ENCODE measurements at places on chromosomes 7 and 10.

DNA sequence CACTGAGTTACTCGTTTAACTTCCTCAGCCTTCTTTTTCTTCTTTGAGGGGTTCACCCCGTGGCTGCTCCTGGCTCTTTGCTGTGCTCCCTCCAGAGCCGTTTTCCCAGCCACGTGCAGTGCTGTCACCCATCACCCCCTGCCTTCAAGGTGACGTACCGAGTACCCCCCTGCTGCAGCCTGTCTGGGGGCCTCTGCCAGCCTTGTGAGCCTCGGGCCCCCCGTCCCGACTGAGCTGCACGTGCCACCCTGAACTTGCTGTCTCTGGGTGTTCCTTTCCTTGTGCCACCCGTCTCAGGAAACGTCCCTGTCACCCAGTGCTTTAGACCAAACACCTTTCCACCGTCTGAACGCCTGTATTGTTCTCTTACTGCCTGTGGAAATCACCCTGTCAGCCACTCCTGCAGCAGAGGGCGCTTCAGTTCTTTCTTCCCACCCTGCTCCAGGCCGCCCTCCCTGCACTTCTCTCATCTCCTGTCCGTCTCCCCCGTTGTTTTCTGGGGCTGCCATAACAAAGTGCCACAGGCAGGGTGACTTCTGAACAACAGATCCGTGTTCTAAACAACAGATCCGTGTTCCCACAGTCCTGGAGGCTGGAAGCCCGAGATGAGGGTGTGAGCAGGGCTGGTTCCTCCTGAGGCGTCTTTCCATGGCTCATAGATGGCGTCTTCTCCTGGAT lies 44.6 kb downstream of the WDR37 start:
- DNase-seq, result no peak

DNA sequence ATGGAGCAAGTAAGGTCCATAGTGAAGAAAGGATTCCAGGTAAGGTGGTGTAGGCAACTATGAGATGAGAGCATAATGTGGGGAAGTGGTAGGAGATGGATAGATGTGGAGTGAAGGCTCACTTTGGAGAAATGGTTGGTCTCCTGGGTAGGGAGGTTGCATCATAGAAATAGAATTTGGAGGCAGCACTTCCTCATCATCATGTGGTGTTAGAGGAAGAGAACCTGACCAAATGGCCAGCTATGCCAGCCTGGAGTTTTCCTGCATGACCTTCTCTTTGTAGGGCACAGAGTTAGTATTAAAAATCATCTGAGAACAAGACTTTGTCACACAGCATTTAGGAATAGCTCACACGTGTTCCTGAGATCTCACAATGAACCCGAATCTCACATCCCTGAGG lies 126.7 kb upstream of the CXCL12 start:
- no peak for DNase-seq

- no peak for DNase-seq
These were observed 53.3 kb downstream of the ZMYND11 start for GRCh38 chr10:188546-188945.

DNA sequence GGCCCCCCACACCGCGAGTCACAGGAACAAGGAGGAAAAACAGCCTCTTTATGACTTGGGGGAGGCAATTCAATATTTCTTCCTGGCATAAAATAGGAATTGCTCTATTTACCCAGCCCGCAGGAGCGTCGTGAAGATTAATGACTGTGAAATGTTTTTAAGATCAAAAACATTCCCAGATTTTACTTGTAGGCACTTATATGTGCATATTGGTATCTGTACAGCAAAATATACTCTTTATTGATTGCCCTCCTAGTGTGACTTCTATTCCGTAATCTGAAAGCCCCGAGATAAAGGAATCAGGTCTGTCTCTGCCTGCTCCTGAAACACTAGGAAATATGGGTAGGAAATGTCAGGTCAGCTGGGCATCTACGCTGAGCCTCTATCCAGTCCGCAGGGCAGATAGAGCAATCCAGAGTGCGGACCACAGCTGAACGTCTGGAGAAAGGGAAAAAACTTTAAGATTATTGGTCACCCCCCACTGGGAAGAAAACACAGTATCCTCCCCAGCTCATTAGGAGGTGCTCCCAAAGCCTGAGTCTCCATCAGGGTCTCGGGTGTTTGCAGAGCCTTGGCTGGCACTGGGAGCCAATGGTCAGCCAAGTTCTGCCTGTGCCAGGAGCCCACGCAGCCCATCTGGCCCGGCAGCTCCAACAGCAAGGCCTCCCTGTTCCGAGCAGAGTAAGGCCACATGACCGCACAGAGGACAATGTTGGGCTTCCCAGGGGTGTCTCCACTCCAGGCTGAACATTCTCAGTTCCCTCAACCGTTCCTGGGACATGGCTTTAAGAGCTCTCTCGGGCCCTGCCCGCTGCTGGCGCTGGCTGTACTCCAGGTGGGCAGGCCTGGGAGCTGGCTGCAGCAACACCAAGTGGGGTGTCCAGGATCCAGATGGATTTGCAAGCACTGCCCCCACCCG lies 7.7 kb downstream of the CTBP2 start:
- DNase-seq, result peak; percentile 39

DNA sequence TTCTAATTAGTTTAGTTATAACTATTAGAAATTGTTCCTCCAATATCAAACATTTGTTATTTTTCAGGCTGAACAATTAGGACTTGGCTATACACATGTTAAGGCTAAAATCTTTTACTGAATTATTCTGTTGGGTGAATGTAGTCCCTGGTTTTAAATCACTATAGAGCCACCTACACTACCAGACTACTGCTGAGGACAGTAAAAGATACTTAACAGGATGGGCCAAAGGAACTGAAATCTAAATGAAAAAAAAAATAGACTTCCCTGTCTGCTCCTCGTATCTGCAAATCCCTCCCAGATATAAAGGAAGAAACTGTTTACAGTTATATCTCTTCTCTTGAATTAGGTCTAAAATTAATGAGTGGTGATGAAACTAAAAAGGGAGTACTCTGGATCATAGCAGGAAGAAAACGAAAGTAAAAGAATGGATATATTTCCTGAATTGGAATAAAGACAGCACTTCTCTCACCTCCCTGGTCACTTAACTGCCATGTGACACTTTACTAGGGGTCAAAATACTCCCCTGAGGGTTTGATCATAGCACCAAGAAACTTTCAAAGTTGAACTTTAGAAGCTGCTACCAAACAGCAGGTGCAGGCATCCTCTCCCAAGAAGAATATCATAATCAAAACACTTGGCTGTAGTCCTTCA lies 12.7 kb downstream of the FBXW4 start:
- no peak for DNase-seq

DNA sequence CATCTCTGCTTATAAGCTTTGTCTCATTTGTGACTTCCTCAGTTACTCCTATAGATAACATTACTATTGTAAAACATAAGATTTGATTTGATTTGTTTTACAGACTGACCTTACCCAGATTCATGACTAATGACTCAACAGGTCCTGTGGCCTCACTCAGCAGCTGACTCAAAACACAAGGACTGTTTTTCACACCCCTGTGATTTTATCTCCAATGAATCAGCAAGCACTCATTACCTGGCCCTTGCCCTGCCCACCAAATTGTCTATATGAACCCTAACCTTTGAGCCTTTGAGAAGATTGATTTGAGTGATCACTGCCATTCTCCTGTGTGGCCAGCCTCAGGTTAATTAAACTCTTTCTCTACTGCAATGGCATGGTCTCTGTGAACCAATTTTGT lies 1064.6 kb upstream of the LRRTM3 start:
- peak; percentile 81 for DNase-seq

DNA sequence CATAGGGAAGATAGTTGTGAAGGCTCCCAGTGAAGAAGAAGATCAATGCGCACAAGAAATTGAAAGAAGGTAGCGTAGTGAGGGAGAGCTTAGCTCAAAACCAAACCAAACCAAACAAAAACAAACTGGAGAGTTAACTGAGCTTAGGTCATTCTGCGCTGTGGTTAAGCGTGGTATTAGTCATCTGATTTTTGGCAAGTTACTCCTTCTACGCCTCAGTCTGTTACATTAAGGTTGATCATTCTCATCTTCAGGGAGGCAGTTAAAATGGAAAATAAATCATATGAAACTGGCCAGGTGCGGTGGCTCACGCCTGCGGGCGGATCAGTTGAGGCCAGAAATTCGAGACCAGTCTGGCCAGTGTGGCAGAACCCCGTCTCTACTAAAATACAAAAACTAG lies 259.7 kb downstream of the EXOC4 start:
- no peak for DNase-seq

Data from kidney glomerular epithelial cell (primary cell).